ENCODE measurements at places on chromosomes 1 and 21. TPM values are rescaled to one million over a fixed set of nuclear protein-coding genes. Genes with fewer than 3 reads are reported as not detected.

The CHIA gene
- not detected for total RNA-seq

The CD1B gene
- not detected for total RNA-seq

GRCh38 chr1:87549738-87550137, 221.1 kb downstream of the LMO4 start:
- no peak for DNase-seq

GRCh38 chr1:94883691-94884090, 43.2 kb downstream of the CNN3 start:
- no peak for DNase-seq

GRCh38 chr21:41643246-41643966, 123.4 kb downstream of the RIPK4 start:
- DNase-seq: no peak

GRCh38 chr1:172146141-172146850, 274.2 kb upstream of the C1orf105 start:
- DNase-seq: no peak

The RHEX gene
- total RNA-seq: 0.43 TPM

- no peak for DNase-seq
These were observed 24.4 kb downstream of the IQGAP3 start for GRCh38 chr1:156547982-156548381.

- no peak for DNase-seq
These were observed 16.5 kb upstream of the LCE2D start for GRCh38 chr1:152646656-152647055.

The PDPN gene
- total RNA-seq: 4.2 TPM

The KRTAP21-2 gene
- not detected for total RNA-seq

- no peak for DNase-seq
These were observed 25.6 kb downstream of the HHIPL2 start for GRCh38 chr1:222522105-222522915.

- DNase-seq: peak; percentile 49
These were observed 6.5 kb downstream of the KCNN3 start for GRCh38 chr1:154863315-154864174.

DNA sequence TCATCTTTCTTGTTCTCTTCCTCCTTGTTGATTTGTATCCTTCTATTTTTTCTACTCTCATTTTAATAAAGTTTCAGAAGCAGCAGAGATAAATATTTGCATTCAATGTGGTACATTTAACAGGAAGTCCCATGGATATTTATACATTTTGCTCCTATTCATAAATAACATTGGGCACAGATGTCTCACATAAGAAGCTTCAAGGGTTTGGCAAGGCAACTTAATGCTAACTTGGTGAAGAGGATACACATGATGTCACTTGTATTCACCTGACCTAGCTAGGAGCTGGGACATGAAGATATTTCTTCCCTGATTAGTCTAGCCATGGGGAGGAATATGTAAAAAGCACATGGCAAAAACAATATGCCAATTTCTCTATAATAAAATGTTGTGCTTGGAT, 65.1 kb upstream of the DUSP10 start:
- DNase-seq: no peak

GRCh38 chr1:218886101-218886871, 287.4 kb upstream of the LYPLAL1 start:
- DNase-seq: peak; percentile 30

DNA sequence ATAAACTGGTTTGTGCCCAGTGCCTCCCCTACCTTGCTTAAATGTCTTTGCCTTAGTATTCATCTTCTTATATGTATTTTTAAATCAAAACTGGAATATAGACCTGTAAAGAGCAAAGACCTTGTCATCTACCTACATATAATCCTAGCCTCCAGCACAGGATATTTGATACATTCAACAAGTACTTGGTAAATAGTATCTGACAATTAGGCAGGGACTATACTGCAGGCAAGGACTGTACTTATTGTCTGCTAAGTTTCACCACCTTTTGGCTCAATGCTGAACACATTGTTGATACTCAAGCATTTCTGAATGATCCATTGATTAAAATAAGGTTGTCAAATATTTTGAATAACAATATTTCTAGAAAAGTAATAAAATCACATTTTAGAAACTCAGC, 96.4 kb downstream of the PKN2 start:
- no peak for DNase-seq

Measured in left colon (tissue), 2 donors.